ENCODE measurements at places on chromosomes 4 and X.

- peak; percentile 50 for DNase-seq
Measured at GRCh38 chr4:103075894-103076746, 441 bp downstream of the SLC9B2 start.

DNA sequence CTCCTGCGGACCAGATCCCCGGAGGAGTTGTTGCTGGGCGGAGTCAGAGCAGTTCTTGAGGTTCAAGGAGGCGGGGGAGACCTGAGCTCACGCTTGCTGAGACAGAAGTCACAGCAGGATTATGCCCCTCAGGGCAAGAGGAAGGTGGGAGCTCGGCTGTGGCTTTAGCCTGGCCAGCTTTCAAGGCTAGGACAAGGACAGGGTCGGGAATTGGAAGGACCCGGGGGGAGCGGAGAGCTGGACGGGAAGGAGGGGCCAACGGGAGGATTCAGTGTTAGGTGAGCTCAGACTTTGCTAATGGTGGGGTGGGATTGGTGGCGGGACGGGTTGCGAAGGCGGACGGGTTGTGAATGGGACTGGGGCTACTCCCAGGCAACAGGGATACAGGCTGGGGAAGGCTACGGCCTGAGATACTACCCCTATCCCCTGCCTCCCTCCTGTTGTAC, at the start of gene RIBC1:
RIBC1 (plus strand) TSS at position 13 of the 446 bp plus-strand sequence. CDS start 3,404 bp downstream, outside the sequence.
- DNase-seq: no peak

GRCh38 chr4:122099896-122100295, 52.2 kb upstream of the BLTP1 start:
- DNase-seq: no peak

GRCh38 chr4:151559595-151559994, 150.6 kb downstream of the FHIP1A start:
- no peak for DNase-seq

DNA sequence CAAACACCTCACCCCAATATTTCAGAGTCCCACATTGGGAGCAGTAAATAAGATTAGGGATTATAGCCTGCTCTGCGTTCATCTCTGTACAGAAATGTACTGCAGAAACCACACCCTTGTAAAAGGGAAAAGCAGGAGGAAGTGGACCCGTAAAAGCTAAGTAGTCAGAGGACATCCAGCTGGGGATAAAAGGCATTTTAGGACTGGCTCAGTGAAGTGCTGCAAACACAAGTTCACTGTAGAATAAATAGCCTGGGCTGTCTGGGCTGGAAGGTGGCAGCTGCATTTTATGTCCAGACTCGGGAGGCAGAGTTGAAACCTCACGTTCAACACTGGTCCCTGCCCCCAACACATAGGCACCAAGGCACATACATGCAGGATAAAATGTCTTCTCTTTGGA, 178.7 kb upstream of the FAT1 start:
- DNase-seq: no peak

DNA sequence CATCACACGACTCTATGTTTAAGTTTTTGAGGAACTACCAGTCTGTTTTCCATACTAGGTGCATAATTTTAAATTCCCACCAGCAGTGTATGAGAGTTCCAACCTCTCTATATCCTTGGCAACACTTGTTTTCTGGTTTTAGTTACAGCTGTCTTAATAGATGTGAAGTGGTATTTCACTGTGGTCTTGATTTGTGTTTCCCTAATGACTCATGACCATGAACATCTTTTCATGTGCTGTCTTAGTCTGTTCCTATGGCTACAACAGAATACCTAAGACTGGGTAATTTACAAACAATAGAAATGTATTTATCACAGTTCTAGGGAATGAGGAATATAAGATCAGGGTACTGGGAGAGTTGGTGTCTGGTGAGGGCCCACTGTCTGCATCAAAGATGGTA, 51.5 kb upstream of the GPR78 start:
- DNase-seq: no peak

DNA sequence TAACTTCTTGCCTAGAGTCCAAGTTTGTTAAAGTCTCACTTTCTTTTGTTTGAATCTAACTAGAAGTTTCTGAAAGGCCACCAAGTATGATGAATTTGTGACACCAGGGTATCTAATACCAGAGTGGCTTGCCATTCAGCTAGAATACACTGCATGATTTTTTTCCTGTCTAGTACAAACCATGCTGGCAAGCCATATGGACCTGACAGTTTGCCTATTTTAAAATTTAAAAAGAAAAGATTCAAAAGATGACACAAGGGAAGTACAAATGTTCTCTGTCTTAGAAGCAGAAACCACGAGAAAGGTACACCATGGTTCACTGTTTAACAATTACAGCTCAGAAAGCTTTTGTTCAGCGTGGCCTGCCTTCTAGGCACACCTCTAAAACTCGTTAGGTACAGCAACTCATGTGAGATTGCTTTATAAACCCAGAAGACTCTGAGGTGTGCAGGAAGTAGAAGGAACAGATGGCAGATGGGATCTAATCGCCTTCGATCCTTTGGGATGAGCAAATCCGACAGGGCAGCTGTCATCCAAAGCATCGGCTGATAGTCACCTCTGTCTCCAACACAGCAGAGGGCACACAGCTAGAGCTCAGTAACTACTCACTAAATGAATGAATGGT, 35.4 kb upstream of the CENPU start:
- no peak for DNase-seq

DNA sequence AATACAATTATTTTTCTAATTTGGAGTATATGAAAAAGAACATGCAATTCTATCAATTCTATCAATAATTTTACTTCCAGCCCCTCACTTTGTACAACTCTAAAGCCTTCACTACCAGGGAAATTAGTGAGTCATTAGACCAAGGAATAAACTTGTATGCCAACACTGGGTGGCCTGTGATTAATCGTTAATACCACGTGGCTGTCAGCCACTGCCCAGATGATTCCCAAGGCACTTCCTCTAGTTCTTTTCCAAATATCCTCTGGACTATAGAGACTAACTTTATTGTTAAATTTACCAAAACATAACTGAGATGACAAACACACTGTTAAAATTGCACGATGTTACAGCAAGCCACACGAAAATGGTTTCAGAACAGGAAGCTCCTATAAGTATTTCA, 45.7 kb downstream of the MID1 start:
- DNase-seq: no peak

- DNase-seq: no peak
Measured at GRCh38 chrX:150870487-150871340, 27.8 kb downstream of the CD99L2 start.
